Mesendoderm (in vitro differentiated cells): ENCODE measurements at places on chromosomes 12 and 14.

- H3K36me3 ChIP-seq: no peaks in the 10 kb centered on the region
- no peak overlapping the region for H3K4me3 ChIP-seq
- no peaks in the 10 kb centered on the region for H3K27me3 ChIP-seq
- peak; percentile 29 for DNase-seq
- no peak overlapping the region for H3K27ac ChIP-seq
- no peaks in the 10 kb centered on the region for H3K4me1 ChIP-seq
Measured at GRCh38 chr12:42364692-42365091, 38.7 kb downstream of the PPHLN1 start.

DNA sequence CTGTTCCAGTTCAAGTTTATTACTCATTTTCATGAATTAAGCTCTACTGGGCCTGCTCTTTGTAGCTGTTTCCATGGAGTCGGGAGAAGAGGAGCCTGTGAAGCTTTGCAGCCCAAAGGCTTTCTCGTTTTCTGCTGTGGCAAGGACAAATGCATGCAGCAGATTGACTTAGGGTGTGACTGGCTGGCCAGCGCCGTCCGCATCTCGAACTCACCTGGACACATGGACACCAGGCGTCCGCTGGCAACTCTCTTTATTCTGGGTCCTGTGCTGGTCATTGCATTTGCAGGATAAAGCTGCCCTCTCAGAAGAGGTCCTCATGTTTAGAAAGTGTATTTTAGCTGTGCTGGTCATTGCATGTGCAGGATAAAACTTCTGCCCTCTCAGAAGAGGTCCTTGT is 350.4 kb downstream of the TMEM121 start:
- no peaks in the 10 kb centered on the region for H3K4me1 ChIP-seq
- no peaks in the 10 kb centered on the region for H3K36me3 ChIP-seq
- H3K27me3 ChIP-seq: no peaks in the 10 kb centered on the region
- no peak overlapping the region for H3K27ac ChIP-seq
- no peak for DNase-seq
- H3K4me3 ChIP-seq: no peak overlapping the region

- H3K4me1 ChIP-seq: peaks cover 1% of the 10 kb centered on the region
- no peak overlapping the region for H3K4me3 ChIP-seq
- H3K36me3 ChIP-seq: no peaks in the 10 kb centered on the region
- no peak overlapping the region for H3K27ac ChIP-seq
- no peak for DNase-seq
- H3K27me3 ChIP-seq: no peaks in the 10 kb centered on the region
Measured at GRCh38 chr14:60757567-60758002, 23.0 kb downstream of the MNAT1 start.

GRCh38 chr12:50039151-50039835 is 14.0 kb upstream of the RACGAP1 start:
- no peaks in the 10 kb centered on the region for H3K36me3 ChIP-seq
- no peak overlapping the region for H3K4me3 ChIP-seq
- H3K27me3 ChIP-seq: no peaks in the 10 kb centered on the region
- no peak overlapping the region for H3K27ac ChIP-seq
- H3K4me1 ChIP-seq: no peaks in the 10 kb centered on the region

DNA sequence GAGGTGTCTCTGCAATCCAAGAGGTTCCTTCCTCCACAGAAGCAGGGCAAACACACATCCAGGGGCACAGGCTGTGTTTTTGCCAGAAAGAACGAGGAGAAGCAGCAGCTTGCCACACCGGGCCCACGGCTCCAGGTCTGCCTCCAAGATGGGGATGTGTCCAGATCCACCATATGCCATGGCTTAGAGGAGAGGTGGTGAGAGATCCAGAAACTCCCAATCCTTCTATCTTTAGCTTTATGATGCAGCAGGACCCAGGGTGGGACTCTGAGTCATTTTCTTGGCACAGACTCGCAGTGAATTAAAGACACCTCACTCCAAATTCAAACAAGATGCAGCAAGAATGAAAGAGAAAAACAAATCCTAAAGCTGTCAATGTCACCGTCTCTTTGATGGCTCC is 481.4 kb upstream of the TMEM132C start:
- H3K36me3 ChIP-seq: no peaks in the 10 kb centered on the region
- H3K4me1 ChIP-seq: no peaks in the 10 kb centered on the region
- DNase-seq: no peak
- H3K4me3 ChIP-seq: no peak overlapping the region
- no peak overlapping the region for H3K27ac ChIP-seq
- no peaks in the 10 kb centered on the region for H3K27me3 ChIP-seq

GRCh38 chr14:103020271-103021170 is 36.8 kb downstream of the CDC42BPB start:
- H3K4me3 ChIP-seq: no peak overlapping the region
- no peak for DNase-seq
- H3K36me3 ChIP-seq: no peaks in the 10 kb centered on the region
- H3K27me3 ChIP-seq: no peaks in the 10 kb centered on the region
- no peak overlapping the region for H3K27ac ChIP-seq
- H3K4me1 ChIP-seq: no peaks in the 10 kb centered on the region

- no peaks in the 10 kb centered on the region for H3K4me1 ChIP-seq
- no peak overlapping the region for H3K27ac ChIP-seq
- no peaks in the 10 kb centered on the region for H3K27me3 ChIP-seq
- no peak for DNase-seq
- no peaks in the 10 kb centered on the region for H3K36me3 ChIP-seq
- no peak overlapping the region for H3K4me3 ChIP-seq
Measured at GRCh38 chr12:15699886-15700285, 89.3 kb downstream of the EPS8 start.

GRCh38 chr12:113428482-113428881 is 6.3 kb downstream of the SDSL start:
- no peak overlapping the region for H3K27ac ChIP-seq
- no peaks in the 10 kb centered on the region for H3K27me3 ChIP-seq
- DNase-seq: no peak
- H3K4me3 ChIP-seq: no peak overlapping the region

GRCh38 chr14:63406333-63406732 is 87.6 kb upstream of the GPHB5 start:
- no peaks in the 10 kb centered on the region for H3K36me3 ChIP-seq
- H3K27me3 ChIP-seq: no peaks in the 10 kb centered on the region
- H3K27ac ChIP-seq: no peak overlapping the region
- no peak overlapping the region for H3K4me3 ChIP-seq
- DNase-seq: no peak
